Fibroblast of upper back skin (primary cell): ENCODE measurements at places on chromosomes 6 and 20.

DNA sequence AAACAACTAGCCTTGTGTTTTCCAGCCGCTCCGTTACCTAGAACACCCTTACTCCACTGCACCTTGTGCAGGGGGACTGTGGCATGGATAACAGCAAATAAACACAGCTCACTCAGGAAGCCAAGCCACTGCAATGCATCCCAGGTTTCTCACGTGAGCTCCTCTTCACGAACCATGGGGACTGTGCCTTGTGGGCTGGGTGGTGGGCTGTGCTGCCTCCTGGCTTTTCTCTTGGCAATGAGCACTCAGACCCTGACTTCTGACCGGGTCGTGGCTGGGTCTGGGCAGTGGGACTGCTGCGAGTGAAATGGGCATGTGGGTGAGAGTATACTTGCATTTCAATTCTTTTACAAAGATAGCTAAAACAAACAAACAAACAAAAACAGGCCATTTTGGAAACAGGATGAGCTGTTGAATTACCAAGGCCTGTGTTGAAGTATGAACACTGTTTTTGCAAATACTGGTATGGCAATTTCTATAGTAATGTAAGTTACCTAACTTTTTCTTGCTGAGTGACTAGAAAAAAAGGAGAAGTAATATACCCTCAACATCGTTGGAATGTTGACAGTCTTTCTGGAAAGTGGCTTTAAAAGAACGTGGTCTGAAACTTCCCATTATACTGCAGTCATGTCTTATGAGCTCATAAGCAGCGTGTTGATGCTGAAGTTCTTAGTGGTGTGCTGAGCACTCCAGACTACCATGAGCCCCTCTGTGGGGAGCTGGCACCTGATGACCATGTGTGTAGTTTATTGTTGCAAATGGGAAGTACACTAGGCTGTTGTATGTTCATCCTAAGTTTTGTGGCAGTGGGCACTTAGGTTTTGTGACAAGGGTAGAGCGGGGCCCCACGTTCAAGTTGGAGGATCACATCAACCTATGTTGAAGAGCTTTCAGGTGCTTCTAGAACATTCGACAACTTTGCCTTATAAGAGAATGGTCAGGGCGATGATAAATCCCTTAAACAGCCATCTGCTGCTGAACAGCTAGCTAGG lies 120.4 kb downstream of the ARMC2 start:
- DNase-seq = no peak

DNA sequence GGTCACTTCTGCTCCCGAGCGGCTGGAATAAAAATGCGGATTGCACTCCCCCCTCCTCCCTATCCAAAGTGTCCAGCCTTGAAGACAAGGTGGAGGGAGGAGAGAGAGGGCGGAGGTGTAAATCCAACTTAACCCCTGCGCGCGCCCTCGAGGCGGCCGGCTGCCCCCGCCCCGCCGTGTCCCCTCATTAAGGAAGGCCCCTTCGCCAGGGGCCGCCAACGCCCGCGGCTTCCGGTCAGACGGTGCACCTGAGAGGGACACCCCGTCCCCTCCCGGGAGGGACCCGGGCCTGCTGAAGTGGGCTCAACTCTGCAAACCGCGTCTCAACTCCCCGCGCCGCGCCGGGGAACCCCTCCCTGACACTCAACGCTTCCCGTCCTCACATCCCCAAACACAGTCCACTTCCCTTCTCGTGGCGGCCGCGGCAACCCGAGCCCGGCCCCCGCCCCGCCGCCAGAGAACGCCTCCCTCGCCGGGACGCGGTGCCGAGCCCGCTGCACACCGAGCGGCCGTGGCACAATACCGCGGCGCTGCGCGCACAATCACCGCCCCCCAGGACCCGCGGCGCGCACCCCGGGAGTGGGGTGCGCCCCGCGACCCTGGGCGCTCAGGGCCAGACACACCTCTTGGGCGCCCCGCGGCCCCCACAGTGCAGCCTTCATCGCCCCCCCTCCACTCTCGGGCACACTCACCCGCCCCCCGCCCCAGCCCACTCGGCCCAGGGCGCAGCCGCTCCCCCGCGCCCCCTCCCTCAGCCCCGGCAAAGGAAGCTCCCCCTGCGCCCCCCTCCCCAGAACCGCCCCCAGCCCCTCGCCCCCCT lies 102.5 kb downstream of the NOL4L start:
- DNase-seq = no peak

DNA sequence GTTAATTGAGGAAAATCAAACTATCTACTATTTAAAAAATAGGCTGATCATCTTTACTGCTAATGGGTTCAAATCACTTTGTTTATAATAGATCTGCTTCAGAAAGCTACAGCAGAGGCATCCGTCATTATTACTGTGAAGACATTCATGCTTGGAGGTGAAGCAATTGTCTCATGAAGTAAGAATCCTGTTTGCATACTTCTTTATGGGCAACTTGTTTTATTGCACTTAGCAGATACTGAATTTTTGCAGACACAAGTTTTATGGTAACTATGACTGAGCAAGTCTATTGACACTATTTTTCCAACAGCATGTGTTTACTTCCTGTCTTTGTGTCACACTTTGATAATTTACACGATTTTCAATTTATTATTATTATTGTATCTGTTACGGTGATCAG lies 573.9 kb downstream of the RFPL4B start:
- no peak for DNase-seq

GRCh38 chr6:71012866-71013469 lies 56.1 kb upstream of the B3GAT2 start:
- peak; percentile 52 for DNase-seq
